ENCODE measurements at places on chromosomes 1 and 21. TPM values are rescaled to one million over a fixed set of nuclear protein-coding genes. Genes with fewer than 3 reads are reported as not detected.

Gene ARHGEF10L
- 13.1 TPM for total RNA-seq

Gene DFFA
- 32.1 TPM for total RNA-seq

Gene PINK1
- 106 TPM for total RNA-seq

Gene SELP
- total RNA-seq, result not detected

Gene RHBDL2
- total RNA-seq, result 0.26 TPM

Gene COL9A2
- total RNA-seq, result 2.1 TPM

Gene SYDE2
- 7.4 TPM for total RNA-seq

Measured in fibroblast of lung (primary cell).